ENCODE measurements at places on chromosomes 7 and 10.

- DNase-seq: no peak
- H3K4me1 ChIP-seq: no peaks in the 10 kb centered on the region
Observed at GRCh38 chr7:151894111-151895007, 17.4 kb upstream of the PRKAG2 start.

- DNase-seq: no peak
- H3K4me3 ChIP-seq: no peak overlapping the region
- H3K4me1 ChIP-seq: no peaks in the 10 kb centered on the region
Observed at GRCh38 chr7:21915140-21915539, 30.6 kb downstream of the CDCA7L start.

DNA sequence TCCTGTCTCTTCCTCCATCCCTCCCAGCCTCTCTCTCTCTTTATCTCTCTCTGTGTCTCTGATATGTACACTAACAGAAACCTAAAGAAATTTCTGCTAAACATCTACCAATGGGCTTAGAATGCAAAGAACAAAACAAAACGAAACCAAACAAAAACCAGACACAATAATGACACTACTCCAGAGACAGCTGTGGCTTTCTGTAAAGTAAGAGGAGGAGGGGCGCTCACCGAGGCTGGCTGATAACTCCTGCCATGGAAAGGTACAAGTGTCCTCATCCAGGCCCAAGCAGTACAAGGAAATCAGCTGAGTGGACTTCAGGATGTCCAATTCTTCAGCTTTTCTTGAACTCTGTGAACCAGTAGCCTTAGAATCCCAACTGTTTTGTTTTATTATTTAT is 70.4 kb upstream of the FZD8 start:
- no peaks in the 10 kb centered on the region for H3K4me1 ChIP-seq
- DNase-seq: no peak
- H3K36me3 ChIP-seq: no peaks in the 10 kb centered on the region
- H3K27ac ChIP-seq: no peak overlapping the region
- H3K27me3 ChIP-seq: no peaks in the 10 kb centered on the region

GRCh38 chr10:129090618-129091366 is 376.2 kb upstream of the MGMT start:
- no peak for DNase-seq
- H3K4me3 ChIP-seq: no peak overlapping the region
- no peak overlapping the region for H3K27ac ChIP-seq
- no peaks in the 10 kb centered on the region for H3K4me1 ChIP-seq
- H3K27me3 ChIP-seq: no peaks in the 10 kb centered on the region
- no peaks in the 10 kb centered on the region for H3K36me3 ChIP-seq

DNA sequence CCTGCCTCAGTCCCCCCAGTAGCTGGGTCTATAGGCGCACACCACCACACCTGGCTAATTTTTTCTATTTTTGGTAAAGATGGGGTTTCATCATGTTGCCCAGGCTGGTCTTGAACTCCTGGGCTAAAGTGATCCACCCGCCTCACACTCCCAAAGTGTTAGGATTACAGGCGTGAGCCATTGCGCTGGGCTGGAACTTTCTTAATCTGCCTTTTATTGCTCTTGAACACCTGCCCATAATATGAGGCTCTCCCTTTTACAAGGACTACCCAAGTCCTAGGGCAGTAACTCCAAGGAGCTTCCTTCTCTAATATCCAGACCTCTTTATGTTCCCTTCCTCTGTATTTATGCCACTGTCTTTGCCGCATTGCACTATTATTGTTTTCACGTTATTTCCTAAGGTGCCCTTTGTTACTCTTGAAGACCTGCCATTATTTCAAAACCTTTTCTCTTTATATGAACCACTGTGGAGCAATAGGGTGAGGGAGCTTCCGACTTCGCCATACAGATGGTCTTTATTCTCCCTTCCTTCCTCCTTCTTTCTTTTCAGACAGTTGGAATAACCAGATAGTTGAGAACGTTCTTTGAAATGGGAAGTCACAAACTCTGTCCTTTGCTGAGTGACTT is 36.3 kb upstream of the TCF7L2 start:
- no peak overlapping the region for H3K4me3 ChIP-seq
- H3K4me1 ChIP-seq: no peaks in the 10 kb centered on the region
- no peaks in the 10 kb centered on the region for H3K36me3 ChIP-seq
- no peak overlapping the region for H3K27ac ChIP-seq

DNA sequence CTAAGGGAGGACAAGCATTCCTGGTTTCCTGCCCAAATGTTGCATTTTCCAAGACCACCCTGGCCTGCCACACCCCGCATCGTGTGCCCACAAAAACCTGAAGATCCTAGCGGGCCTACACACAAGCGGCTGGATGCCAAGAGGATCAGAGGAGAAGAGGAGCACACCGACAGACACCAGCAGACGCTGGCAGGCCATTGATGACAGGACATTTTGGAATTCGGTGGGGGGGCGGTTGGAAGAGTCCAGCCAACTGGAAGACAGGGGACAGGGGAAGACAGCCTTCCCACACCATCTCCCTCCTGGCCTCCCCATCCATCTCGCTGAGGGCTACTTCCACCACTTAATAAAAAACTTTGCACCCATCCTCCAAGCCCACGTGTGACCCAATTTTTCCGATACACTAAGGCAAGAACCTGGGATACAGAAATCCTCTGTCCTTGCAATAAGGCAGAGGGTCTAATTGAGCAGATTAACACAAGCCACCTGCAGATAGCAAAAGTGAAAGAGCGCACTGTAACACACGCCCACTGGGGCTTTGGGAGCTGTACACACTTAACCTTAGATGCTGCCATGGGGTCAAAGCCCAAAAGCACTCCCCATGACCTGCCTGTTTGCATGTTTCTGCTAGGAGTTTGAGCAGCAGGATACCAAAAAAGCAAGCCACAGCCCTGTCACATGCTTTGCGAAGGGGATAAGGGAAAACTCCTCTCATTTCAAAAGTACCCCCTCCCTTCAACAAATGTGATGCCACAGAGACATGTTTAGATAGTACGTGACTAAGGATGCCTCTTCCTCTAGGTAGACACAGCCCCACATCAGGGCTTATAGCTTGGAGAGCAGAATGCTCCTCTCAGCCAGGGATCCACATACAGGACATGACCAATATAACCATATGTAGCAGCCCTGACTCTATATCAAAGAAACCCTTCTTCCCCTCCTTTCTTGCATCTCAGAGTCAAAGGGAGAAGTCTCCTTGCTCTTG is 13.4 kb upstream of the SMNDC1 start:
- peak overlapping the region; percentile 17 for H3K27ac ChIP-seq
- H3K36me3 ChIP-seq: no peaks in the 10 kb centered on the region
- no peak overlapping the region for H3K4me3 ChIP-seq
- peaks cover 5% of the 10 kb centered on the region for H3K4me1 ChIP-seq
- DNase-seq: no peak

DNA sequence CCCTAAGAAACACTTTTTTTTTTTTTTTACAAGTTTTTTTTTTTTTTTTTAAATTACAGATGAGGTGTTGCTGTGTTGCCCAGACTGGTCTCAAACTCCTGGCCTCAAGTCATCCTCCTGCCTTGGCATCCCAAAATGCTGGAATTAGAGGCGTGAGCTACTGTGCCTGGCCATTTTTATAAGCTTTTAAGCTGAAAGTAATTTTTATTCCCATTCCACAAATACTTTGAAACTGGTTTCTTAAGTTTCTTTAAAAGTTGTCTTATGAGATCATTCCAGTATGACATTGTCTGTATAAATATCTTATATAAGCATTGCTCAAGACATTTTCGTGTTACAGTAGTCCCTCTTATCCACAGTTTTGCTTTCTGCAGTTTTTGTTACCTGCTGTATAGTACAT is 61.4 kb upstream of the CYP26C1 start:
- H3K4me1 ChIP-seq: no peaks in the 10 kb centered on the region
- H3K27ac ChIP-seq: no peak overlapping the region
- no peaks in the 10 kb centered on the region for H3K36me3 ChIP-seq
- no peak for DNase-seq
- no peaks in the 10 kb centered on the region for H3K27me3 ChIP-seq

DNA sequence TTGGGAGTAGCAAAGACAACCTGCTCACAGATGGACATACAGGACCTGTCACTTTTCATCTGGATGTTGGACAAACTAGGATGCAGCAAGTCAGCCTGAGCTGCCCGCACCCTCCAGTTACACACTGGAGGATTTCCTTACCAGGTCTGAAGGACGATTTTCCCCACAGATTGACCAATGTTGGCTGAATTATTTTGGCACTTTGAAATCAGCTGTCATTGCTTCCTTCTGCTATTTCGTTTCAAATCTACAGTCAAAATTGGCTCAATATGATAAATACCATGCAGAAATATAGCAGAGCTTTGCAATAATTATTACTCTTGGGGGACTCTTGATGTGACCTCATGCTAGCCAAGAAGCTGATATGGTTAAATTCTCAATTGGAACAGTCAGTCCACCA is 2.5 kb downstream of the CLRN3 start:
- no peaks in the 10 kb centered on the region for H3K36me3 ChIP-seq
- no peak overlapping the region for H3K27ac ChIP-seq
- H3K4me1 ChIP-seq: no peaks in the 10 kb centered on the region
- no peaks in the 10 kb centered on the region for H3K27me3 ChIP-seq

- H3K36me3 ChIP-seq: no peaks in the 10 kb centered on the region
- H3K4me3 ChIP-seq: no peak overlapping the region
- H3K27me3 ChIP-seq: no peaks in the 10 kb centered on the region
- no peak overlapping the region for H3K27ac ChIP-seq
- no peak for DNase-seq
Observed at GRCh38 chr7:67348171-67348570, 351.5 kb downstream of the TYW1 start.

Measured in GM12878 (cell line).